Stimulated activated CD8-positive, alpha-beta memory T cell treated with anti-CD3 and anti-CD28 coated beads, Interleukin-2, amount 100 ng/mL, for 1 hour (primary cell): ENCODE measurements at places on chromosomes 7 and 10.

- no peak for DNase-seq
Observed at GRCh38 chr7:52715701-52716100, 319.7 kb upstream of the POM121L12 start.

DNA sequence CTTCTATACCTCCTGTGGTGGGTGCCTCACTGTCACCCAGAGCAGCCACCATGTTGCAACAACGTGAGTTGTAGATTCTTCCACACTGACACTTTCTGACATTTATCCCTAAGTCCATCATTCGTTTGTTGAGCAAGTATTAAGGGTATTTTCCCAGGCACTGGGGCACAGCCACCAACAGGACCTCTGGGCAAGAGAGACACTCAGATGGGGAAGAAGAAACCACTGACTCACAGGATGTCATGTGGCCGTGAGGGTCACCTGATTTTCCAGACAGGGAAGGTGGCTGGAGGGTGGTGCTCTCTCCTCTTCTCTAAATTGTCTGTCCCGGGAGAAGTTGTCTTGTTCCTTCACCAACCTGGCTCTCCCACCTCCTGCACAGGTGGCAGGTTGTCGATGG lies 51.7 kb upstream of the PPIF start:
- DNase-seq, result no peak

- no peak for DNase-seq
Observed at GRCh38 chr10:22945934-22946673, 18.3 kb downstream of the ARMC3 start.

- DNase-seq, result no peak
Observed at GRCh38 chr10:111075577-111076185, 1.1 kb upstream of the ADRA2A start.

GRCh38 chr10:131617113-131617858 lies 283.5 kb upstream of the PPP2R2D start:
- no peak for DNase-seq

GRCh38 chr10:3778692-3779157 lies 6.3 kb downstream of the KLF6 start:
- DNase-seq, result no peak

DNA sequence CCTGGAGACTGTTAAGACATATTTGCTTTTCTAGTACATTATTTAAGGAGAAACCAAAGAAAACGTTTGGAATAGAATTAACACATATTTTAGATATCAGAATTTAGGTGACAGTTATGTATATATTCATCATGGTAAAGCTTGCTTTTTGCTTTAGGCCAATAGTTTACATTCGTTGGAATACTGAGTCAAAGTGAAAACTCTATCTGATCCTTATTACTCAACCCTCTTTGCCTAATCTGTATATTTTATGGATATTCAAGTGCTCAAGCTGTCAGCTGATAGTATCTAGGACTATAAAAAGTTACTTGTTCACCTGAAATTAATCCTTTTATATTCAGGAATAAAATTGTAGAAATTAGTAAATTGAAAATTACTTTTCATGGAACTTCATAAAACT lies 61.1 kb downstream of the VPS50 start:
- no peak for DNase-seq

GRCh38 chr7:95780665-95781064 lies 8.3 kb downstream of the DYNC1I1 start:
- DNase-seq, result no peak

DNA sequence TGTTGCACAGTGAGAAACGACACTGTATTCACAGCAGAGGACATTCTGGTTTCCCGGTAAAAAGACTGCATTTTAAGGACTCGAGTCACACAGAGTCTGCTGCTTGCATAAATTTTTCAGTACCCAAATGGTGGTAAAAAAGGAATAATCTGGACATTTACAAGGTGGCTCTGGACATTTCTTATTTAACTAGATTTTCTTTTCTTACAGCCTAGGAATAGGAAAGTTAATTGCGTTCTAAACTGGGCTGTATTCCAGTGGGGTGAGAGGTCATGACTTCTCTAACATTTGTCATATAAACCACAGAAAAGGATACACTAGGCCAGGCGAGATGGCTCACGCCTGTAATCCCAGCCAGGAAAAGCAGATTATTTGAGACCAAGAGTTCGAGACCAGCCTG lies 237.5 kb upstream of the KLF6 start:
- DNase-seq, result no peak

- DNase-seq, result no peak
Observed at GRCh38 chr7:26507108-26507987, 215.7 kb downstream of the SNX10 start.

DNA sequence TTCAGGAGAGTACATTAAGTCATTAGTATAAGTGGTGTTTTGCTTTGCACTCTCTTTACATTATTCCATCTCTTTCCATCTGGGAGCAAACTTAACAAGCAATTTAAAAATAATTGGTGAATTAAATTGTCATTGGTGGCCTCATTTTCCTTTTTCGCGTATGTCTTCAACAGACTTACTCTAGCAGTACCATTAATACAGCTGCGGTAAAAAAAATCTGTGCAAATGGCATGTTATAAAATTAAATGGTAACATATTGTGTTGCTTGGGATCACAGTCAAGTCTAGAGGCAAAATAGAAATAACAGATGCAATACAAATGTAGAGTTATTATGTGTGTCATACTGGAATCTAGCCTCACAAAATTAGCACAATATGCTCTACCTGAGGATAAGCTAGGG lies 322.4 kb downstream of the PCDH15 start:
- no peak for DNase-seq

- no peak for DNase-seq
Observed at GRCh38 chr10:111338035-111338434, 261.2 kb downstream of the ADRA2A start.

- no peak for DNase-seq
Observed at GRCh38 chr7:78736548-78736947, 716.9 kb downstream of the MAGI2 start.

GRCh38 chr7:26664735-26665416 lies 199.5 kb downstream of the SKAP2 start:
- no peak for DNase-seq

GRCh38 chr7:137633133-137633532 lies 213.6 kb downstream of the DGKI start:
- DNase-seq, result no peak

DNA sequence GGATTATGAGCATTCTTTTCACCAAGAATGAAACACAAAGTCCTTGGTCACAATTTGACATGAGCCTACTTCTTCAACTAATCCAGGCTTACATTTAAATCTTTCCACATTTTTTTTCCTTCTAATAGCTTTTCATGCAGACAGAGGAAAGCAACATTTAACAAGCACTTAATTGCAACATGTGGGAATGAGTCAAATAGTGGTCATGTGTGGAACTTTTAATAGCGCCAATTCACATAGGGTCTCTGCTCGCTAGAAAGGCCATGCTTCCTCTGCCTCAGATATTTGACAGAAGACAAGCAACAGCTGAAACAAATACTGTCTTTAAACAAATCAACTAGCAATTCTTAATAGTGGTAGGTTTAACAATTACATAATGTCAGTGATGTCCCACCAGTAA lies 285.9 kb upstream of the ETV1 start:
- no peak for DNase-seq

DNA sequence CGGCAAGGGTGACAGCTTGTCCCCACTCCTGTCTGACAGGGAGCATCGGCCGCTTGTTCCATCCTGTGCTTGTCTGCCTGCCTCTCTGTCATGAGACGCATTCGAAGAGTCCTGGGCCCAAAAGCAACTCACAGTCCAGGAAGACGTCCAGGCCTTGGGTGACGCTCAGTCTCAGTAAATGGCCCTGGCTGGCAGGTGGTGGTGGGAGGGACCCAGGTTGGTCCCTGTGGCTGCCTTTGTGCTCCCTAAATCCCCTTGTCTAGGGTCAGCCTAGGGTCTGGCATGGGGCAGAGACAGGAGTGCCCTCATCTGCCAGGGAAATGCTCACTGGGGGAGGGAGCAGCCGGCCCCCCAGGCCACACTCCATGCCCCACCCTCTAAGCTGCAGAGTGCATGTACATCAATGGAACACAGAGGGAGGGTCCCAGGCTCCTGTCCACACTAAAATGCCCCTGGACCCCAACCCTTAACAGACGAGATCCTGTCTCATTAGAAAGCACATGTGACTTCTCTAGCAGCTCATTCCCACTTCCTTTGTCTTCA lies 295.2 kb upstream of the ZNF32 start:
- DNase-seq, result no peak

GRCh38 chr7:145263886-145264285 lies 428.0 kb upstream of the TPK1 start:
- no peak for DNase-seq

GRCh38 chr10:127299956-127300689 lies 103.7 kb upstream of the INSYN2A start:
- DNase-seq, result no peak

DNA sequence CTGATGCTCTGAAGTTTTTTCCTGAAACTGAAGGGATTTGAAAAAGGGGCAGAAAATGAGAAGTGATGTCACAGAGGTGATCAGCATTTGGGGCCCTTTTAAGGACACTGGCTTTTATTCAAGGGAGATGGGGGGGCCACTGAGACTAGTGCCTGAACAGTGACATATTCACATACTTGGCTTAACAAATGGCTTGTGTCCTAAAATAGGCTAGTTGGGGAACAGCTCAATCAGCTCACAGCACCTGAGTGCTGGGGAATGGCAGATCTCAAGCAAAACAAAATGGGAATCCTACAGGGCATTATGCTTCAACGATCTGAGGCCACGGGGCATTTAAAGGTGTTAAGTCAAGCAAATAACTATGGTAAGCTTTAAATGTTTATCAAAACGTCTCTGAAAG lies 90.1 kb downstream of the UBE2H start:
- no peak for DNase-seq

DNA sequence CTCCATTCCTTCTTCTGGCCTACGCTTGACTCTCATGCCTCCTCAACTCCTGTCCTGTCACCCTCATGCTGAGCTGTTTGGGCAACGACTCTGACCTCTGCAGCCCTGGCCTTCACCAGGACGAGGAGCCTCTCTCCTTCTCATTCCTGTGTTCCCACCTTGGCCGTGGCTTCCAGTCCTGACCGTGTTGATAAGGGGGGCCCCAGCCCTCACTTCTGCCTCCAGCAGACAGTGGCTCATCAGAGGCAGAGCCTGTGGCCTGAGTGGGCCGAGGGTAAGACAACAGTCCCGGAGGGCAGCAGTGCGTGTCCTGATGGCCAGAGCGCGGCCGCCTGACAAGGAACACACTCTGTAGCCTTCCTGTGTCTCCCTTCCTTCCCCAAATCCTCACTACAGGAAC lies 61.7 kb upstream of the UBE3C start:
- no peak for DNase-seq

DNA sequence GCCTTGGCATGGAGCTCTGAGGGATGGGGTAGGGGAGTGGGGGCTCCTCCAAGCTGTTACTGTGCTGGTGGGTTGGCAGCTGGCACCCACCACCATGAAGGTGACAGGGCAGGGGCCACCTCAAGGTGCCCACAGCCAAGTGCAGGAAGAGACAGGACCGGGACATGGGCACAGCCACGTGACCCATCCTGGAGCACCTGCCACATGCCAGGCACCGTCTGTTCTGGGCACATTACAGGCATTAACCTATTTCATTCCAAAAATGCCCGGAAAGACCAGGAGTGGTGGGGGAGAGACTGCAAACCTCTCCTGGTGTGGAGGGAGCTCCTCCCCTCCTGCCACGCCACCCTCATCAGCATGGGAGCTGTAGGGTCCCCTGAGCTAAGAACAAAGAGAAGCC lies 56.7 kb downstream of the CAMK2B start:
- DNase-seq, result no peak

DNA sequence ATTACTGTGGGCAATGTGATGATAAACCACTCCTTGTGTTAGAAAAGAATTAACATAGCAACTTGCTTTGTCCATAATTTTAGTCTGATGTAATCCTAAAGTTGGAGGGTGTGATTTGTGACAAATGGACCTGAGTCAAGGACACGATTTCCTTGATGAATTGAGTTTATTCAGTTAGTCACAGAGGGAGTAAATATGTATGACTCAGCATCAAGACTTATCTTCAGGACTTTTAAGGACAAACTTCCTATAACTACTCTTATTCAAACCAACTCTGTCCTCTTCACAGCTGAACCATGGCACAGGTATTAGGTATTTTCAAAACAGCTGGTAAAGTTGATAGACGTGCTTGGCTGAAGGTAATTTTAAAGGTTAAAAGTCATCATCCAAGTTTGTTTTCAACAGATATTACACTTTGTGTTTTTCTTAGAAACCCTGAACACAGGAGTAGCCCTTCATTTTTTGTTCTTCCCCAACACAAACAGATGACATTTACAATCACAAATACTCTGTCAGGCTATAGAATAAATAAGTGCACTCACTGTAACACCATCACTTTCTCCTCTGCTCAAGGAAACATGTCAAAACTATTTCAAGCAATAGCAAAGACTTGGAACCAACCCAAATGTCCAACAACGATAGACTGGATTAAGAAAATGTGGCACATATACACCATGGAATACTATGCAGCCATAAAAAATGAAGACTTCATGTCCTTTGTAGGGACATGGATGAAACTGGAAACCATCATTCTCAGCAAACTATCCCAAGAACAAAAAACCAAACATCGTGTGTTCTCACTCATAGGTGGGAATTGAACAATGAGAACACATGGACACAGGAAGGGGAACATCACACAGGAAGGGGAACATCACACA lies 54.5 kb downstream of the COA1 start:
- DNase-seq, result no peak

GRCh38 chr7:159091041-159091440 lies 53.6 kb downstream of the VIPR2 start:
- DNase-seq, result no peak

DNA sequence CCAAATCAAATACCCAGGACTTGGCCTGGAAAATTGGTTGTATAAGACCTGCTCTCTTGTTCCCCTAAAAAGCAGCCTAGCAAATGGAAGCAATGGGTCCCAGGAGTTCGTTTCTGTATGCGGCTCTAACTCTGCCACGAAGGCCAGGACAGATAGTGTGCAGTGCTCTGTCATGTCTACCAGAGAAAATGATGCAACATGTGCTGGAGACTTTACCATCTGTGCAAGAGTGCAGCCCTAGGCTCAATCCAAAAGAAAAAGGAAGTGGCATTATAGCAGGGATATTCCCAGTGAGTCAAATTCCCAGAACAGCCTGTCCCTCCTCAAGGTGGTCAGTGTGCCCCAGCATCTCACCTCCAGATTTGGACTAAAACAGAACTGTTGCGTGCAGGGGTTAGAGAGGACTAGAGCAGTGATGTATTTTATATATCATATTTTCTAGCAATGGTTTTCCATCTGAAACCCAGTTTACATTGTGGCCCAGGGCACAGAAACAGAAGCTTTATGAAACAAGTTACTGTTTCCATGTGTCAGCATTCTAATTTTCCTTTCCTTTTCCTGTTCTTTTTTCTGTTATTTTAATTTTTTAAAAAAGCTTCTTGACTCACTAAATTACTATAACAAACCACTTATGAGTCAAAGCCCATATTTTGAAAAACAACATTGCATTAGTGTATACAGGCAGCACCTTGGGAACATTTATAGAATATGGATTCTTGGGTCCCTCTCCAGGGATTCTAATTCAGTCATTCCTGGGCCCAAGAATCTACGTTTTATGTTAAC lies 311.2 kb downstream of the RNLS start:
- DNase-seq, result no peak

DNA sequence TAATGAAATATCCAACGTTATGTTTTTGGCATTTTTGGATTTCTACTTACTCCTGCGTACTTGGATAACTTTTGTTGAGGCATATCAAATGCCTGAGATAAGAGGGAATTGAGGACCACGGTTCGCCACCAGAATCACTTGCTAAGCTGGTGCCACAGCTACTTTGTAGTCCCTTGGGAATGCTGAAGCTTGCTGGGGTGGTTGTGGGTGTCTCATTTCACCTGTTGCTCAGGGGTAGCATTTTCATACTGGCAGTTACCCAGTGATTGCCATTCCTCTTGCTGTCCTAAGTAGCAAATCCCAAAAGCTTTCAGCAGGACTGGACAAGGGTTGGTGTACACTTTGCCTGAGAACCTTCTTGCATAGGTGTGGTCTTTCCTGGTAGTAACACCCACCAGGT lies 75.2 kb downstream of the CREB5 start:
- no peak for DNase-seq
